ENCODE measurements at places on chromosomes 16 and 17.

DNA sequence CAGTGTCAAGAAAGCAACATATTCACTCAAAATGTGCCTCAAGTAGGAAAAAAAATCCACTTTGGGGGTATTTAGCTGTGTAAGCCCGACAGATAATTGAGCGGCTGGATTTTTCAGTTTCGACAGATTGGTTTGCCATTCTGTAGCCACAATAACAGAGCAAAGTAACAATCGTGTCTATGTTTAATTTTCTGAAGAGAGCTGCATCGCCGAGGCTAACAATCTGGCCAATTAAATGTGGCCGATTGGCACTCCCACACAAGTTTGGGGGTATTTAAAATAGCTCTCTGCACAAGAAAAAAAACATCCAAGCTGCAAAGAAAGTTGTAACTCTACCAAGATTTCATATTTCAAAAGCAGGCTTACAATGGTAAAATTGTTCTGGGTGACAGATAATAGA is 99.7 kb upstream of the CDH13 start:
- DNase-seq = no peak

DNA sequence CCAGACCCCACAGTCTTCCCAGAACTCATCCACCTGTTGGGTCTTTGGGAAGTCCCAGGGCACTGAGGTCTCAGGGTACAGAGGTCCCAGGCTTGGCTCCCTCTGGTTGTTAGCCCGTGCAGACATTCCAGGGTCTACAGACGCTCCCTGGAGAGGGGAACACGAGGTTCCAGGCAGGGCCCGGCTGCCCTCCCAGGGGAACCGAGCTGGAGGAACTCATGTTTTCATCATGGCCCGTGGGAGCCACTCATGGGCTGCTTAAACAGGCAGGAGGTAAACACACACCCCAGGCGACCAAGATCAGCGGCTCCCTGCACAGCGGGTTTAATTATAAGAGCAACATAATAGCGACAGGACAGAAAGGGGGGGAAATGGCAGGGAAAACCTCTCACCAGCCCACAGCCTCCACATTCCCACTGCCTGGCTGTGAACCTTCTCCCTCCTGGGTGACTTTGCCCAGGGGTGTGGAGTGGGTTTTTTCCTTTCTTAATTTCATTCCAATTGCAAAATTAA is 36.5 kb downstream of the TRARG1 start:
- DNase-seq = no peak

- DNase-seq = peak; percentile 37
Observed at GRCh38 chr17:44363613-44364159, at the start of gene FAM171A2. Gene FAM171A2 (minus strand): TSS chr17:44363853. CDS start chr17:44363714, 139 bp downstream.

GRCh38 chr17:52536489-52536888 is 378.0 kb upstream of the CA10 start:
- no peak for DNase-seq

DNA sequence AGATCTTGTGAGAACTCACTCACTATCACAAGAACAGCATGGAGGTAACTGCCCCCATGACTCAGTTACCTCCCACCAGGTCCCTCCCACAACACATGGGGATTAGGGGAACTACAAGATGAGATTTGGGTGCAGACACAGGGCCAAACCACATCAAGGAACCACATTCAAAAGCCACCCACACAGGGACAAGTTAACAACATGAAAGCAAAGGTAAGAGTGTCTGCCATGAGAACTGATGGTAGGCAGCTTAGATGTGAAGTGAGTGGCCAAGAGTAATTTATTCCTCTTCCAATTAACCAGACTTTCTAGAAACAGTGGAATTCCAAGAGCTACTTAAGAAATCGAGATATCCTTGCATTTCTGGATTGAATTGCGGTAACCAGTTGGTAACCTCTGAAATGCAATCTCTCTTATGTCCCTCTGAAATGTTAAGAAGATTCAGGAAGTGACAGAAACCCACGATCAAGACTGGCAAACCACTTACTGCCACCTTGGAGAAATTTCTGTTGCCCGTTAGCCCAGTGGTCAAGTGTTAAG is 167.4 kb upstream of the CACNG5 start:
- DNase-seq = no peak

DNA sequence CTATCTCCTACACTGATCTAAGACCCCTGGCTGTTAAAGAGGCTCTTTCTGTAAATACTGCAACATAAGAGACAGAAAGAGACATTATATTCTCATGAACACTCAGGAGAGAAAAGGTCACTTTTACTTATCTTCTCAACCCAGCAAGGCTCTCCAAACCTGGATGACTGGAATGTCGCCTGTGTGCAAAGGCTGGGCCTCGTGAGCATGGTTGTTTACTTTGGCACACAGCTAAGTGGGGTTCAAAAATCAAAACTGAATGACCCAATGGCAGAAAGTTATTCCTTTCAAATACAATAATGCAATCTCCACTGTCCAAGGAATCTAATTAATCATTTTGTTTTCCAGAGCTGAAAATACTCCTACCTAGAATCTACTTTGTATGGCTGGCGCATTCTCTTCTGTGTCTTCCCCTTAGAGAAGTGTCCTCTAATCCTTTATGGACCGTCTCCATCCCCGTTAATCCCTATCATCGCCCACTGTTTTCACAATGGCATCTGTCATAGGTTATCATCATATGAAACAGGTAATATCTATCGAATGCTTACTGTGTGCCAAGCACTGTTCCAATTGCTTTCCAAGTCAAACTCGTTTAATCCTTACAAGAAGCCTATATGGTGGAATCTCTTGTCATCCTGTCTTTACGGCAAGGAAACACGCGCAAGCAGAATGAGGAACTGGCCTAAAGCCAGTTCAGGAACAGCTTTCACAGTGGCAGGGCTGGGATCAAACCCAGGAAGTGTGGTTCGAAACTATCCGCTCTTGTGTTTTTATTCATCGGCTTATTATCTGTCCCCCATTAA is 1.3 kb downstream of the SLX4 start:
- DNase-seq = no peak

GRCh38 chr17:40298726-40299125 is 10.3 kb upstream of the RARA start:
- DNase-seq = no peak

- DNase-seq = no peak
Observed at GRCh38 chr17:77666881-77667395, 291.6 kb upstream of the TNRC6C start.

- DNase-seq = no peak
Observed at GRCh38 chr16:11084876-11085485, 140.6 kb downstream of the CLEC16A start.

DNA sequence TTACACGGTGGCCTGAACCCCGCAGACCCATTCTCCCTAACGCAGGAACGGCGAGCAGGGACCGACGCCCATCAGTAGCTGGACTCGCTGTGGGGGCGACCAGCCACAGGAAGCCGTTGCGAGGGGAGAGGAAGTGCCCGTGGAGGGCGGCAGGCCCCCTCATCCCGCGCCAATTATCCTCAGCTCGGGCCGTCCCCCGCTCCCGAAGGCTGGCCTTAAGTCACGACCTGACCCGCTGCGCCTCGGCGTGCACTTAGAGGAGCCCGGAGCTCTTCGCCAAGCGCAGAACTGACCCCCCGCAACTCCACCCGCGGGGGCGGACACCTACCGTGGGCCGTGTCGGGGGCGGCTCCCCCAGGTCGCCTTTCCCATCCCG is 401 bp downstream of the ARL16 start:
- DNase-seq = no peak

DNA sequence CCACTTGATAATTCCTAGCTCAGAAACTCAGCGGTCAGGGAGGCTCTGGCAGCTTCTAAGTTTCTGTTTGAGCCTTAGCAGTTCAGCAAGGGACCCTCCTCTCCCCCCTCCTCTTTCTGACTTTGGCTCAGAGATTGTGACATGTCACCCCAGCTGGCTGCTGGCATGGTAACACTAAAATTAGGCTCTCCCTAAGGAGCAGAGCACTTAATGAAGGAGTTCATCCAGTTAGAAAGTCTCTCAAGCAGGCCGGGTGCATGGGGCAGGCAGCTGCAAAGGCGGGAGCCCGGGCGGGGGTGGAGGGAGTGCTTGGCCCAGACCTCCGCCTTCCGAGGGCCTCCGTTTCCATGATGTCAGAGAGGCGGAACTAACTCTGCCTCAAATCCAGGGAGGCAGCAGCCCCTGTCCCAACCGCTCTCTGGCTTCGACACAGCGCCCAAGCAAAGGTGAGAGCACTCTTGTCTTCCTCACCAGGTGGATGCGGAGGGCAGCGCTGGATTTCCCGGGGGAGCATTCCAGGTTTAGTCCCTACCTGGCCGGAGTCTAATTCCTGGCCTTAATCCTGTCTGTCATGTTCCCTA is 128.0 kb upstream of the PLCG2 start:
- DNase-seq = no peak

DNA sequence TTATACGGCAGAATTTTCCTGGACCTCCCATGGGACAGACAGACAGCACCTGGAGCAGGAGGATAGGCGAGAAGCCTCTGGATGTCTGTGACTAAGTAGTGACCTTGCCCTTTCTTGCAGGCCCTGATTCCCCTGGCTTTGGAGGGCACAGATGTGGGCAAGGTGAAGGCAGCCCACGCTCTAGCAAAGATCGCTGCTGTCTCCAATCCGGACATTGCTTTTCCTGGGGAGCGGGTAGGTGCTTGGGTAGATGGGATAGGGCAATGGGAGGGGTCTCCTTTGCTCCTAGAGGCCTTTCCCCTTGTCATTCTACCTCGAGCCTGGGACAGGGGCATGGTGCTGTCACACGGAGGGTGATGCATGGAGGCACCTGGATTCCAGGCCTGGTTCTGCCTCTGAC is 17.3 kb downstream of the SLC35G3 start:
- DNase-seq = no peak

- no peak for DNase-seq
Observed at GRCh38 chr17:38750312-38751121, 2.0 kb upstream of the PSMB3 start.

GRCh38 chr16:80570106-80570478 is 29.3 kb downstream of the DYNLRB2 start:
- no peak for DNase-seq

- no peak for DNase-seq
Observed at GRCh38 chr17:74687886-74688285, 24.8 kb downstream of the CD300LF start.

DNA sequence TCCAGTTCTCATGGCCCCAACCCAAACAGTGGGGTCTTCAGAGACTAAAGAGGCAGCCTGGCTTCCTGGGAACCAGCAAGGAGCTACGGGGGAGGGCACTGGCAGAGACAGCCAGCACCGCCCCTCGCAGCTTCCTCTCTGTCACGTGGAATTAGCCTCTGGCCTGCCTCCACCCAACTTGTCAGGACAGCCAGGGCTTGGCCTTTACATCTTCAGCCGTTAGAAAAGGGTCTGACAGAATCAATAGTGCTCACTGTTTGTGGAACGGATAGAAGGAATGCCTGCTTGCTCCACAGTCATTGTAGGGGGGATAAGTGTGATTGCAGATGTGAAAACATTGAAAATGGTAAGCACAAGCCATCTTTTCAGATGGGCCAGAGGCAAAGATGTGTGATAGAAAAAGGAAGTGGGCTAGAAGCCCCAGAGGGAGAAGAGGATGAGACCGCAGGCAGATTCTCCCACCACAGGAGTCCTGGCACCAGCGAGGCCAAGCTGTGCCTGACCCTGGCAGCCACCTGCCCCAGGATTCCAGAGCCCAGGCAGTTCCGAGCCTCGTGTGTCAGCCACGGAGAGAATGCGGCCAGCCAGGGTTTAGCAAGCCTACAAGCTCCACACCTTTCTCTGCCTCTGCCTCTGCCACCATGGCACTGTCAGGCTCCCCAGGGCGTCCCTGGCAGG is 18.6 kb downstream of the GRIN2C start:
- DNase-seq = no peak

Data from activated CD4-positive, CD25-positive, alpha-beta regulatory T cell (primary cell).